ENCODE measurements at places on chromosomes 6 and 20.

GRCh38 chr6:32178547-32179440, 589 bp downstream of the RNF5 start:
- no peak for DNase-seq

- DNase-seq = no peak
Measured at GRCh38 chr20:1805161-1805581, 90.0 kb upstream of the SIRPA start.

- DNase-seq = no peak
Measured at GRCh38 chr6:42200035-42200434, 5.3 kb upstream of the GUCA1B start.

GRCh38 chr20:10478205-10478604, 43.1 kb downstream of the SLX4IP start:
- DNase-seq = no peak

GRCh38 chr6:47626782-47627181, 71.6 kb upstream of the ADGRF4 start:
- DNase-seq = no peak

- no peak for DNase-seq
Measured at GRCh38 chr6:10513544-10513943, 7.6 kb upstream of the GCNT2 start.

GRCh38 chr6:51854876-51855275, 232.5 kb downstream of the PKHD1 start:
- no peak for DNase-seq

- no peak for DNase-seq
Measured at GRCh38 chr6:45667766-45668165, 290.0 kb upstream of the SUPT3H start.

GRCh38 chr6:128504003-128504654, 16.3 kb downstream of the PTPRK start:
- no peak for DNase-seq

DNA sequence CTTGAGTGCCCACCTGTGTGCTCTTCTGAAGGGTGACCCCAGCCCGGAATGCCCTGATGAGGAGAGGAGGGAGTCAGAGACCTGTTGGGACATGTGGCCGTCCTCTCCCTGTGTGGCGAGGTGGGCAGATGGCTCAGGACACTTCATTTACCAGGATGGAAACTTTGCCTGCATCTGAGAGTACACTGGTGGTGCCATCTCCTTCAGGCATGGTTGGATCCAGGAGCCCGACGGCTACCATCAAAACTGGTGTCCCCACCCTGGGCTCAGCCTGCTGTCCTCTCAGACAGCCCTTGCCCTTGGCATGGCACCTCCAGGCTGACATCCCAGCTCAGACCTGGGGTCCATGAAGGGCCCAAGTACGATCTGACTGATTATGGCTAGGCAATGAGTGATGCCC, 7.0 kb upstream of the OSBPL2 start:
- no peak for DNase-seq

DNA sequence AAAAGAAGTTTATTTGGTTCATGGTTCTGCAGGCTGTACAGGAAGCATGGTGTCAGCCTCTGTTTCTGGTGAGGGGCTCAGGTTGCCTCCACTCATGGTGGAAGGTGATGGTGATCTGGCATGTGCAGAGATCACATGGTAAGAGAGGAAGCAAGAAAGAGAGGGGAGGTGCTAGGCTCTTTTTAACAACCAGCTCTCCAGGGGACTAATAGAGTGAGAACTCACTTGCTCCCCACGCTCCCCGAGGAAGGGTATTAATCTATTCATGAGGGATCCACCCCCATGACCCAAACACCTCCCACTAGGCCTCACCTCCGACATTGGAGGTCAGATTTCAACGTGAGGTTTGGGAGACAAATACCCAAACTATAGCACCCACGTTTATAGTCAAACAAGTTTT, 4.0 kb upstream of the GJB7 start:
- no peak for DNase-seq

DNA sequence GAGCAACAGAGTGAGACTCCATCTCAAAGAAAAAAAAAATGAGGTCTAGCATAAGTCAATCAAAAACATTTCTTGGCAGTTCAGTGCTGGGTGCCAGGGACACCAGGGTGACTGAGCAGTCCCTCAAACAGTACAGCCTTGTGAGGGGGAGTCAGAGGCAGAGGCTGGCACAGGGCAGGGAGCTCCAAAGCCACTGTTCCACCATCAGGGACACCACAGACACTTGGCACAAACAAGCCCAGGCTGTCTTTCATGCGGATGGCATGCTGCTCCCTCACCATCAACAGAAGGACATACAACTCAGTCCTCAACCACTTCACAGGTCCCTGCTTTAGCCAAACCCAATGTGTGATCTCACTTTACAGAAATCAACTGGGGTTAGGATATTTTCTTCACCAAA, 36.0 kb upstream of the GRM4 start:
- no peak for DNase-seq

GRCh38 chr20:42567409-42567808, 622.3 kb downstream of the PTPRT start:
- no peak for DNase-seq

DNA sequence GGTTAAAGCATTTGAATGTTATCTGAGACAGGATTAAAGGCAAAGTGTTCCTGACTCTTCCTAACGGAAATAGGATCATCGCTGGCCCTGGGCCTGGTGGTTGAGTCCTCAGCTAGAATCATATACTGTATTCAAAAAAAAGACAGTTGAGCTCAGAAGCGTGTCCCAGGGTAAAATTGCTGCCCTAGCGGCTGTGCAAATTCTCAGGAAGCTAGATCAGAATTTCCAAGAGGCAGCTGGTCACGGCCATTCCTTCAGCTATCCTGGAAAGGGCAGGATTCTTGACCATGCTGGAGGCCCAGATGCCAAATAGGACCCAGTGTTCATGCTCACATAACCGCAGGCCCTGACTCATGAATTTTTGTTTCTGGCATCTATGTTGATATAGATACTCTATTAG, 67.4 kb downstream of the STMND1 start:
- DNase-seq = no peak

DNA sequence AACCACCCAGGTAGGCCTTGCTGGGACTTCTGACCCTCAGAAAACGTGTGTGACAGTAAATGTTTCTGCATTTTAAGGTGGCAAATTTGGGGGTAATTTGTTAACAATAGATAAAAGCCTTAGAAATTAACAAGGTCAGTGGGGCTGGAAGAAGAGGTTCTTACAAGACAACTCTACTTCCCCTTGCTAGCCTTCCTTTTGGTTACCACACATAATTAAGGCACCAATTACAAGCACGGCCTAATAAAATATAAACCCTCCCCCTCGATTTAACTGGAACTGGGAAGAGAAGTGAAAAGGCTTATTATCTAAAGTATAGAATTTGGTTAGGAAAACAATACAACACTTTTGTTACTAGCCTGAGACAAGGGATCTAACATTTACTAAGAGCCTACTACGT, 38.8 kb downstream of the ELOVL5 start:
- DNase-seq = no peak

GRCh38 chr6:7041511-7042026, 66.2 kb upstream of the RREB1 start:
- DNase-seq = no peak

- no peak for DNase-seq
Measured at GRCh38 chr20:23230766-23231385, 119.7 kb upstream of the NXT1 start.

- no peak for DNase-seq
Measured at GRCh38 chr20:53032046-53032445, 59.9 kb downstream of the TSHZ2 start.

DNA sequence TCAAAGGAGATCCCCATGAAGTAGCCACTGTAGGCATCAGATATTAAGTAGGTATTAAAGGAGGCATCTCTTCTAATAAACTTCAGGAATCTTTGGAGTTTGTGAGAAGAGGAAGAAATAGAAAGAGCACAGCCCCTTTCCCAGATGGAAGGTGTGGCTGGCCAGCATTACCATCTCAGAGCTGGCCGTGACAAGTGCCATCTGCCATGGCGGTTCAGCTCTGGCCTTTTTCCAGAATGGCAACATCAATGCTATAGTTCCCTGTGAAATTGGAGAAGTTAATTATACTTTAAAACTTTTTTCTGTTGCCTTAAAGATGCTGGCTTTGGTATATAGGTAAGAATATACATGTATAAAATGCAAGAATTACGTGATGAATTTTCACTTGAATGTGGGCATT, 51.9 kb upstream of the MCUR1 start:
- DNase-seq = no peak

- no peak for DNase-seq
Measured at GRCh38 chr6:109048176-109048575, 46.5 kb downstream of the SESN1 start.

DNA sequence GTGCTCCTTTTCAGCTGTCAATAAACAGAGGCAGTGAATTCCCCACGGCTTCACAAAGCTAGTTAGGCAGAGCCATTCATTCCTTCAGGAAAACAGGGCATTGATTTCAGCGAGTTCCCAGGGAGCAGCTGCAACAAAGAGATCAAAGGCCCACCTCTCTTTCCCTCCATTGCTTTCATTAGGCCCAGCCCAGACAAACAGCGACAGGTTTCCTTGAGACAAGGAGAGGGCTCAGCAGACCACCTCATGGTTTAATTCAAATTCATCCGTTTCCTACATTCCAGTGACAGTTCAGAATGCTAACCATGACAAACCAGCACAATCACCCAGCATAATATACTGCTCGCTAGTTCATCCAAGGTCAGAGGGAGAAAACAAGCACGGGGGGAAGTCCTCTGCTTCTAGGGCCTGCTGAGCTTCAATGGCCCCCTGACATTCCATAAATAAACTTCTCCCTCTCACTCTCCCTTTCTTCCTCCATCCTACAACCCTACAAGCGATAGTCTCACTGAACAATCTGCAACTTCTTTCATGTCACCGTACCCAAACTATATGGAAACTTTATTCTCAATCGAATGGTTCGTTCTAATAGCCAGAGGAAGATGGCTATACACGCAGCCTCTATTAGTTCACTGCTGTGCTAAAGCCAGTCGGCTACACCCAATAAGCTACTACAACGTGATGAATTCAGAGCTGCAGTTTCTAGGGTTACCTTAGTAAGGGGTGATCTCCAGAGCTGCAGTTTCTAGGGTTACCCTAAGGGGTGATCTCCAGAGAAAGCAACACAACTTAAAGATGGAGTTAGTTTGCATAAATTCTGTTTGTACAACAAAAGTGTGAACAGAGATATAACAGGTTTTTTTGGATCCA, 34.7 kb downstream of the PLAGL1 start:
- no peak for DNase-seq

- no peak for DNase-seq
Measured at GRCh38 chr20:1848373-1848772, 46.8 kb upstream of the SIRPA start.

DNA sequence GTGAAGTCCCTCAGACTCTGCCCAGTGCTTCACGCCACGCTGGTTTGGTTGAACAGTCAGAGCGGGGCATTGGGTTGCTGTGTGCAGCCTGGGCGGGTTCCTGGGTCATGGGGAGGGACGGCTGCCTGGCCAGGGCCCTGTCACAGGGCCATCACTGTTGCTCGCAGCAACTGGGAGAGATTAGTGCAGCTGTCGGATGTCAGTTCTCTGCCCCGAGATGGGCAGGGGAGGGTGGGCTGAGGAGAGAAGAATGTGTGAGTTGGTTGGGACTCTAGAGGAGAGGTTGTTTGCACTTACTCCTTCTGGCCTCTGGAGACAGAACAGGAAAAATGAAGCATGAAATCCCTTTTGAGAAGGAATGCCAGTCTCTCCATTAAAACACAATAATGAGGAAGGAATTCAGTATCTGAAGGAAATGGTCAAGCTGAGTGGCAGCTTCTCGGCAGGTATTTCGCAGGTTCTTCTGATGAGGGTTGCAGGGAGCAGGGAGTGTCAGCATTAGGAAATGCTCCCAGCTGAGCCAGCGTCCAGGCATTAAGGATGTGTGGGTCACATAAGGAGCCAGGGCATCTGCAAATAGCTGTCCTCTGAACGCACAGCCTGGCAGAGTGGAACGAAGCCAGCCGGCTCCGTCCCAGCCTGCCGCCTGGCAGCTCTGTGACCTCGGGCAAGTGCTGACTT, 95.9 kb downstream of the SSR1 start:
- no peak for DNase-seq

DNA sequence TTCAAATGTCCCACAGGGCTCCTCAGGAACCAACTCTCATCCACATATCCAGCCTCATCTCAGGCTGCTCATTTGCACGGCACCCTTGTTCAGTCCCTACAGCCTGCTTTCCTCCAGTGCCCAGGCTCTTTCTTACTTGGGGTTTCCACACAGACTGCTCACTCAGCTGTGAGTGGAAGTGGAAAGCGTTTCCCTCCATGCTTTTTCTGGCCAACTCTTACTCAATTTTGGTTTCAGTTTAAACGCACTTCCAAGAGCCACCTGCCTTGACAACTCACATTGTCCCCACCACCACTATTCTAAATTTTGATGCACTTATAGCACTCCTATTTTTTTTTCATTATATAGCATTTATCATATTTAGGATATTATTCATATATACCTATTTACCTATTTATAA, 367.1 kb downstream of the PKHD1 start:
- no peak for DNase-seq

DNA sequence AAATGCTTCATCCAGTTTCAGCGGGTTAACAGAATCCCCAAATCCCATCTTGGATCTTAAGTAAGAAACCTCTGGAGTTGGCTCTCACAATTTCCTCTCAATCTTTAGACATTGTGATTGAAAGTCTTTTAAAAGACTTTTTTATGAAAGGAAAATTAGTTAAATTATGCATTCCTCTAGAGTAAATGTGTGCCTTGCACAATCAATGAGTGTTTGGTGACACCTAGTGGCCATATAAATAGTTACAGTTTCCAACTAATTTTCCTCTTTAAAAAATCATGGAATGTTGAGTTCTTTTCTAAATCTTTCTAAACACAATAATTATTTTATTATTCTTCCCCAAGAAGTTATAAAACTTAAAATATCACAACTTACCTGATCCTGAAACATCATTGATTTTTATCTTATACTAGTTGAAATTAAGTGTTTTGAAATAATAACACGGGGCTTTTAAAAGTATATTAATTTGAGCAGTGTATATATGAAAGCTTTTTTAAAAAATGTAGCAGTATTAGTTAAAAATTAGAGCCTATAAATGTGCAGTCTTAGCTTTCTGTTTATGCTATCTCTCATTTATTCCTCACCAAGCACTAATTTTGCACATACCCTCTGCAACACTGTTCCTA, 66.4 kb downstream of the PKHD1 start:
- no peak for DNase-seq

DNA sequence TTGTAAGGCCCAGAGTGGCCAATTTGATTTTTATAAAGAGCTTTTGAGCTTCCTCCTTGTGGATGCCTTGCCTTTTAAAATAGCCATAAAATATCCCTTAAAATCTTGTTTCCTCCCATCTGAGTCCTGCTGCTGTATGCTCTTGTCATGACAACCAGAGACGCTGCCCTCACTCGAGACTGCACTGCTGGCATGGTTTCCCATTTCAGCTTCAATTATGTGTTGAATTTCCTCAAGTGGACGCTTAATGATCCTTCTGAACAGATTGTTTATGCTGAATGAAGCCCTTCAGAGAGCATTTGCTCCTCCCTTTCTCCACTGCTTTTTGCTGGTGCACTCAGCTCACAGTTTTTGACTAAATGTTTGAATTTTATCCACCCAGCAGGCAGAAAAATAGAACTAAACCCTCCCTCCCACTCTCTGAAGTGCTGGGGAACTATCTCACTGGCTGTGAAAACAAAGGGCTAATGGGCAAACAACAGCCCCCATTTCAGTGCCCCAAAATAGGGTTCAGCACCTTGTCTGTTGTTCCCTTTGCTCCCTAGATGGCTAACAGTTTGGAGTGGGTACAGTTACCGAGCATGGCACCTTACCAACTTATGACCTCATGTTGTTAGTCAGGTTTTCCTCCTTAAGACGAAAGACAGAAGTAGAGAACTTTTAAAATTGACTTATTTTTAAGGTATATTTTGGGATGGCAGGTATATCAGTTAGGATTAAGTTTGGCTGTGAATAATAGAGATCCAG, 45.5 kb upstream of the RNF8 start:
- no peak for DNase-seq

- DNase-seq = no peak
Measured at GRCh38 chr6:31651602-31652191, 764 bp downstream of the BAG6 start.
